ENCODE measurements at places on chromosomes 7 and 10. TPM values are rescaled to one million over a fixed set of nuclear protein-coding genes. Genes with fewer than 3 reads are reported as not detected.
A peak's percentile ranks its signal among the peaks of the same experiment; 100 is the strongest.

GRCh38 chr10:124120410-124121061 lies 27.1 kb upstream of the CHST15 start:
- DNase-seq = no peak

DNA sequence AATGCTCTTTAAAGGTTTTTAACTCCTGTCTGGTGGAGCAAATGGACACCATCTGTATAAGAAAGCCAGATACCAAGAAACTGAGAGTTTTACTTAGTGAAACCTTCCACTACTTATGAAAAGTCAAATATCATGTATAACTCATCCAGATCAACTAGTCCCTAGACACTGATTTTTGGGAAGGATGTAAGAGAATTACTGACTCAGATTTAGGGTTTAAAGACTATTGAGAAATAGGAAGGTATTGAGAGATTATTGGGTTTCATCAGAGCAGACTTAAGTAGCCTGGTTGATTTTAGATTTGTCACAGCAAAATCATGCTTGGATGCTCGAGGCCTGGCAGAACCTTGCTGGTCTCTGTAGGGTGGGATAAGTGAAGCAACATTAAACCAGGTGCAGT lies 3.1 kb downstream of the CSTF2T start:
- DNase-seq = no peak

GRCh38 chr7:102404005-102404861 lies 8.1 kb downstream of the PRKRIP1 start:
- peak; percentile 82 for DNase-seq

DNA sequence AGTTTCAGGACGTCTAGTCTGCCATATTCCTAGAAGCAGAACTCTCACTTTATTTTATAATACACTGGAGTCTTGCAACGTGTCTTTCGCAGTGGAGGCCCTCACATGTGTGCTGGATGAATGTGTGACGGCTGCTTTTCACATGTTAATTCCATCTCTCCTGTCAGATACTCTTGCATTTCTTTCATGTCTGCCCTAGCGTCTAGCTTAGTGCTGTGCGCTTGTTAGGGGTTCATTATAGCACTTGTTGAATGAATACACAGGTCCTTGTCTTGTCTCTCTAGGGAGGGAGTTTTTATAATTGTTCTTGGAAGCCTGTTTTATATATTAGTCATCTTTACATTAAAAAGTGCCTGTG lies 94.4 kb downstream of the MAP3K8 start:
- no peak for DNase-seq

DNA sequence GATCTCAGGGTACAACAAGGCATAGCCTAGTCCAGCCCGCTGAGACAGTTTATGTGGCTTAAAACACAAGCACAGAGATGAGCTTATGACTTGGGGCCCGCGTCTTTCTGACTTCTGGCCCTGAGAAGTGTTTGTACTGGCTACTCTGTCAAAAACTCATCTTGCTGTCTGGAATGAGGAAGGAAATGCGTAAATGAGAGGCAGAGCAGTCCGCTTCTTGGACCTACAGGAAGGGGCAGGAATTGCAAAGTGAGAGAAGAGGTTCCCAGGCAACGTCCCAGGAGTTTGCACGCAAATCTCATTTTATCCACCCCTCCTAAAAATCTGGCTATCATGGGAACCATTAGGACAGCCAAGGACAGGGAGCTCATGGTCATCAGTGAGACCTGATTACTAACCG lies 5.5 kb downstream of the ANXA11 start:
- peak; percentile 72 for DNase-seq

DNA sequence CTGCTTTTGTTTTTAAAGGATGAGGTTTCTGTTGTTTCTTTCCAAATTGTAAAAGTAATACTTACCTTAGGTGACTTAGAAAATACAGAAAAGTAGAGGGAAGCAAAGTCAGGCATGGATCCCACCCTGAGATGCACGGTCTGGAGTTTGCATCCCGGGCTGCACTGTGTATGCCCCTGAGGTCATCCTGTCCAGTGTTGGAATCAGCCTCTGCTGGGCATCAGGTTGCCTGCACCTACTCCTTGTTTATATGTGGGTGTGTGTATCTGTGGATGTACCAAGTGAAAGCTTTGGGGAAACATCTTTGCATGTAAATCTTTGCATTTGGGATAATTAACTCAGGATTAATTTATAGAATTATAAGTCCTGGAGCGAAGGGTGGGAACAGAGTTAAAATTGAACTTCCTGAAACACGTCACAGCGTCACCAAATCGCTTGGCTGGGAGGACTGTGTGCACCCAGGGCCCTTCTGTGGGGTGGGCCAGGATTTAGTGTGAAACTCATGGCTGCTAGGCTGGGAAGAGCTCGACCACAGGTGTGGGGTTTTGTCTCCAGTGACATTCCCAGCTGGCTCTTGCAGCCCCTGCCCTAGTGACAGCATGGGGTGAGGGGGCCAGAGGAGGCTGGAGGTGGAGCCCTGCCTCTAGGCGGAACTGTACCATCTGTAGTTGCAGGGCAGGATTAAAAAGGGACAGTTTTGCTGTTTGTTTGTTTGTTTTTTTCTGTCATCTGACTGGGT lies 27.9 kb downstream of the GTF2IRD1 start:
- DNase-seq = peak; percentile 63

- no peak for DNase-seq
These were observed 41.5 kb upstream of the ST7 start for GRCh38 chr7:116911801-116912200.

DNA sequence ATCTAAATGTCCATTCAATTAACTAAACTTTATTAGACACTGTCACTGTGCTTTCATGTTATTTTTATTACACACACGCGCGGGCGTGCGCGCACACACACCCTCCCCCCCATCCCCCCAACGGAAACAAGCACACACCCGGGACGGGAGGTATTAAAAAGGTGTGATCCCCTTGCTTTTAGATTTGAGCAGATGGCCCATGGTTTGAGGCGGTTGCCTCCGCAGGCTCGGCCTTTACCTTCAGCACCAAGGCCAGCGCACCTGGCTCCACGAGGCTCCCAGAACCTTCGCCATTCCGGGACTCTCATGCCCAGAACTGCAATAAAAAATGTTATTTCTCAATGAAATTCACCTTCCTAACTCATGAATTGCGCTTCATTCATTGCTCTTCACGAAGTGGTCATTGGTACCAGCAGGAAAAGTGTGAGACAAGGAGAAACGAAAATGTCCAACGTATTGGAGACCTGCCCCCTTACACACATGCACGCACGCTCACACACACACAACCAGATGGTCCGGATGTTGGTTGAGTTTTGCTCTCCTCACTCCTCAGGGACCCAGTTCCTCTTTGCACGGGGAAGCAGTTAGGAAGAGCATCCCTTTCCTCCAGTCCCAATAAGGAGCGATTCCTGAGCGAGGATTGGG lies 20.8 kb upstream of the PTF1A start:
- no peak for DNase-seq

GRCh38 chr10:100661520-100661919 lies 83.9 kb upstream of the PAX2 start:
- DNase-seq = no peak

- no peak for DNase-seq
These were observed 153.5 kb downstream of the PIP4K2A start for GRCh38 chr10:22560913-22561239.

DNA sequence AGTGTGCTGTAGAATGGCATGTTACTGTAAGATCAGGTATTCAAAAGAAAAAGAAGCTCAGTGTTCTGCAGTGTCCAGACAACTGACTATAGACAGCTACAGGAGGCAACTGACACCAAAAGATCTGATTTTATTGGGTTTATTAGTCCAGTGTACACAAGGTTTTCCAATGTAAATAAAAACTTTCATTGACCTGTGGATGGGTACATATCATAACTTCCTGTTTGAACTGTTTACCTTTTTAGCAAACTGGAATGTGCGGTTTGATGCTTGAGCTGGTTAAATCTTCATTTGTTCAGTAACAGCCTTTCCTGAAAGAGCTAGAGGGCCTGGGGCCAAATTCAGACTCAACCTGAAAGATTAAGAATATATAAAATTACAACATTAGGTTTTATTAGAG lies 172.6 kb upstream of the SP8 start:
- no peak for DNase-seq

DNA sequence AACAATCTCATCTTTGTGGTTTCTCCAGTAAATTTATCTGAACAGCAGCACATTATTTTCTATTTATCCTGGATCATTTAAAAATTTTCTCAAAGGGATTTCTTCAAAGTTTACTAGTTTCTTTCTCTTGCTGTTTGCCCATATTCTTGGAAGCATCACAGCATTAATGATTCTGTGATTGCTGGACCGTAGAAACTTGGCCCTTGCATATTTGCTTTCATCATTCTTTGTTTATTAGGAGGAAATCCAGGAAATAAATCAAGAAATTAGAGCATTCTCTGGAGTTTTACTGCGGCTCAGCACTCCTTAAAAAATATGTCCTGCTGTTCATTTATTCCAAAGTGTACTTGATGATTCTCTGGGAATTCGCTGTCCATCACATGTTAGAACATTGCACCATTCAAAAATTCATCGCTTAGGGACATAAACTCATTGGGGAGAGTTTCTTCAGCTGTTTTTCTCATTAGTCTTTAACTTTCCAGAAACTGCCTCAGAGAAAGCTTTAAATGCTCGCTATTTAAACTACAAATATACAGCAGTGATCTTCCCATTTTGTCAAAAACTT lies 264.0 kb upstream of the CDC14C start:
- DNase-seq = no peak

DNA sequence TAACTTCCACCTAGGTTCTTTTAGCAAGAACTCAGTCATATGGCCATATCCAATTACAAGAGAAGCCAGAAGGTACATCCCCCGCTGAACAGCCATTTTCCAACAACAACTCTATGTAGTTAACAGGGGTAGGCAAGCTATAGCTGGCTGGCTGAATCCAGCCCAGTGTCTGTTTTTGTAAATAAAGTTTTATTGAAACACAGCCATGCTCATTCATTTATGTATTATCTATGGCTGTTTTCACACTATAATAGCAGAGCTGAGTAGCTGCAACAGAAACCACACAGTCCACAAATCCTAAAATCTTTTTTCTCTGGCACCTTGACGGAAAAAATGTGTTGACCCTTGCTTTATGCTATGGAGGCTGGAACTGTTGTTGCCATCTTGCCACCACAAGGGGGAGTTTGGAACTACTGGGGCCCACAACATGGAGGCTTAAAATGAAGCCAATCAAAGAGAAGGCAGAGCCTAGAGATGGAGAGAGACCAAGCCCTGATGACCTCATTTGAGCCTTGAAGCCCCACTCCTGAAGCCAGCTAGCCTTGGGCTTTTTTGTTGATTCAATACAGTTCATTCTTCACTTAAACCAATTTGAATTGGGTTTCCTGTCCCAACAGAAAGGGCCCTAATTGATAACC lies 33.3 kb upstream of the XPNPEP1 start:
- DNase-seq = peak; percentile 69

DNA sequence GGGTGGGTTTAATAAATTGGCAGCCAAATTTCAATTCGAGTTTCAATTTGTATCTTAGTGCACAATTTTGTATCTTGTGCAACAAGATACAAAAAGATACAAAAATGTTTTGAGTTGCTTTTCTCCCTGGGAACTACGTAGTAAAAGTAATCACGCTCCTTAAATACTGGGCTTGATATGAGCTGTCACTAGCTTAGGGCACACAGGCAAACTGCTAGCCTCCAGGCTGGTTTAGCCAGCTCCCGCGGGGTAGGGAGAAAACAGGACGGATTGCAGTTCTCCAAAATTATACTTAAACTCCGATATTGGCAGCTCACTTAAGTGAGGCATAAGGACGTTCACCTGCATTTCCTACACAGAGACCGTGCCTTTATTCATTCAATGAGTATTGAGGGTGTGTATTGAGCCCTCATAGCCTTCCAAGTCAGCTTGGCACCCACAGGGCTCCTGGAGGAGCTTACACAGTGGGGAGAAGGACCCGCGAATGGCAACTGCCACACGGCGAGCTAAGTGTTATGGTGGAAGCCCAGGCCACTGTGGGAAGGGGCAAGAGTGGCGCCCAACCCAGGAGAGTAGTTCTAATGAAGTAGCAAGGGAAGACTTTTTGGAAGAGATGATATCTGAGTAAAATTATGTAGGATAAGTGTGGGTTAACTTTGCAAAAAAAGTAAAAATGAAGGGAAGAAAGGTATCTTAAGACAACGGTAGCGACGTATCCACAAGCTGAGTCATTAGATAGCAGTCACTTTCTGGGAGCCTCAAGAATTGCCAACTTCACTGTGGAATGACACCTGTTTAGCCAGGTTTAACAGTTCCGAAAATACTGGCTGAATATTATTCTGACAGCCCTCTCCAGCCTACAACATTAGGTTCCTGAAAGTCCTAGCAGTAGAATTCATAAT lies 1.6 kb upstream of the EPC1 start:
- no peak for DNase-seq

GRCh38 chr10:76073524-76073923 lies 642.1 kb downstream of the LRMDA start:
- DNase-seq = no peak

- DNase-seq = no peak
These were observed 112.6 kb downstream of the PTPRZ1 start for GRCh38 chr7:121985476-121986030.

DNA sequence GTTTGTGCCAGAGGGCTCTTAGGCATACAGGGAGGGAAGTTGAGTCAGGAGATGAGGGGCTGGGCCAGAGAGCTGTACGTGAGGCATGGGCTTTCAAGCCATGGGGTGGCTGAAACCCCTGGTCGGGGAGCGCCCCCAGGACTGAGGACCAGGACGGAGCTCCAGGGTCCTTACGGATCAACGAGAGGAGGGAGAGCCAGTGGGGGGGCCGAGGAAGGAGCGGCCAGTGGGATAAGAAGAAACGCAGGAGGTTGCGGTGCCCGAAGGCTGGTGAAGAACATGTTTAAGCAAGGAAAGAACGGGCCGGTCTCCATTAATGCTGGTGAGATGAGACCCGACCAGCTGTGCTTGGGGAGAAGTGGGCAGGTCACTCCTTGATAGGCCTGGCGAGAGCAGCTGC lies 43.6 kb upstream of the BHLHA15 start:
- DNase-seq = no peak

GRCh38 chr10:26138613-26139012 lies 78.0 kb upstream of the GAD2 start:
- no peak for DNase-seq

DNA sequence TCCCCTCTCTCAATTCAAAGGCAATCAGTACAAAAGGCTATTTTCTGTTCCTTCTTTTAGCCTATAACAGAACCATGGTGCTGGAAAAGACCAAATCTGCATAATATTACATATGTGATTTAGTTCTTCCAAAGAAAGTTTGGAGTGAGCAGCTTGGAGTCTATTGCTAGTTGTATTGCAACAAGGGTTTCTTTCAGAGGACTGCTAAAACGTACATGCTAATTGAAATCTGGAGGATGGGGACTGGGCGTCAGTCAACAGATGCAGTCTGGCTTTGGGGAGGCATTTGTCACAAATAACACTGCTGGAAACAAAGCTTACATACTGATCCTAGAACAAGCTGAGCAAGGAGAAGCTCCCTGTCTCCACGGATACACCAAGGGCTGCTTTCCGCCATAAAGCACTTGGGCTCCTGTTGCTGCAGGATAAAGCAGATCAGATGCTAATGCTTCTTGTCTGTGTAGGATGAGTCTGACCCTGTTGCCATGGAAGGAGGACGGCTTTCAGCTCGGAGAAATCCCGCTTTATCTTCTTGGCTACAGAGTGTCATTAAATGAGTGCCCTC lies 883.5 kb downstream of the SORCS1 start:
- DNase-seq = no peak

GRCh38 chr7:158588085-158588877 lies 658 bp upstream of the PTPRN2 start:
- DNase-seq = no peak

FAS gene
- 23.4 TPM for polyA plus RNA-seq

CREB5 gene
- 0.69 TPM for polyA plus RNA-seq

SLC26A5 gene
- not detected for polyA plus RNA-seq

LIPM gene
- not detected for polyA plus RNA-seq

CLRN3 gene
- polyA plus RNA-seq = 0.08 TPM

LSM8 gene
- polyA plus RNA-seq = 142 TPM

NEUROG3 gene
- not detected for polyA plus RNA-seq

ZPBP gene
- polyA plus RNA-seq = not detected

HBP1 gene
- polyA plus RNA-seq = 20.1 TPM
